Fibroblast of skin of scalp (primary cell): ENCODE measurements at places on chromosomes 4 and X.

DNA sequence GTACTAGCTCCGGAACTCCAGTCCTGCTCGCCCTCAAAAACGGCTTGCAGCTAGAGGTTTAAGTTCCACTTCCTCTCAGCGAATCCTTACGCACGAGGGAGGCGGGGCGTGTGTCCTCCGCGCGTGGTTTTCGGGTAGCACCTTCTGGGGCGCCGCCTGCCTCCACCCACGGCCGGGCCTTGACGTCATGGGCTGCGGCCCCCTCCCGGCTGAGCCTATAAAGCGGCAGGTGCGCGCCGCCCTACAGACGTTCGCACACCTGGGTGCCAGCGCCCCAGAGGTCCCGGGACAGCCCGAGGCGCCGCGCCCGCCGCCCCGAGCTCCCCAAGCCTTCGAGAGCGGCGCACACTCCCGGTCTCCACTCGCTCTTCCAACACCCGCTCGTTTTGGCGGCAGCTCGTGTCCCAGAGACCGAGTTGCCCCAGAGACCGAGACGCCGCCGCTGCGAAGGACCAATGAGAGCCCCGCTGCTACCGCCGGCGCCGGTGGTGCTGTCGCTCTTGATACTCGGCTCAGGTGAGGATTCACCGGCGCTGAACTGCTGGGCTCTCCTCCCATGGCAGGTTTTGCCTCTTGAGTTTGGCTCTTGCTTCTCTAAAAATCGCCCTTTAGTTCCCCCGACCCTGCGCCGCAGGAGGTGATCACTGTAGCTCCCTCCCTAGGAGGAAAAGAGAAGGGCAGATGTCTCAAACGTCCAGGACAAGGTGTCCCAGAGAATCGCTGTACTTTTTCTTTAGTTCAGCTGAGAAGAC, at the start of gene AREG:
Gene AREG (plus strand): TSS at position 246 of the 752 bp plus-strand sequence. CDS start 210 bp downstream, at position 456.
- peak; percentile 36 for DNase-seq

- DNase-seq: no peak
Measured at GRCh38 chr4:110988722-110989121, 365.8 kb upstream of the PITX2 start.

GRCh38 chr4:8410641-8411271, 29.8 kb downstream of the ACOX3 start:
- DNase-seq: peak; percentile 75

- peak; percentile 24 for DNase-seq
Measured at GRCh38 chr4:139902321-139903320, 237.0 kb downstream of the MGST2 start.

DNA sequence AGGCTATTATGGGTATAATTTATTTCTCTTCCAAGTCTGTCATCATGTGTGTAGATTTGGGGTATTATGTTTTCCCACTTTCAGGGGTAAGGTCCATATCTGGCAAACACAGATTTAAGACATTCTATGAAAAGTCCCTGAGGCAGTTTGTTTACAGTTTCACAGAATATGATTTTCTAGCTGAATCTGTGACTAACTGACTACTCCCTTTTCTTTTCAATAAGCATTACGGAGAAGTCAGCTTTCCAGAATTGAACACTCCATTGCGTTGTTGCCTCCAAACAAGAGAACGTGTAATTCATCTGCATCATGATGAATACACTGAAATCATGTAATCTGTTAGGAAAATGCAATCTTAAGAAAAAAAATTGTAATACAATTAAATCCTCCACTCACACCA, 226.7 kb upstream of the SFRP2 start:
- no peak for DNase-seq

DNA sequence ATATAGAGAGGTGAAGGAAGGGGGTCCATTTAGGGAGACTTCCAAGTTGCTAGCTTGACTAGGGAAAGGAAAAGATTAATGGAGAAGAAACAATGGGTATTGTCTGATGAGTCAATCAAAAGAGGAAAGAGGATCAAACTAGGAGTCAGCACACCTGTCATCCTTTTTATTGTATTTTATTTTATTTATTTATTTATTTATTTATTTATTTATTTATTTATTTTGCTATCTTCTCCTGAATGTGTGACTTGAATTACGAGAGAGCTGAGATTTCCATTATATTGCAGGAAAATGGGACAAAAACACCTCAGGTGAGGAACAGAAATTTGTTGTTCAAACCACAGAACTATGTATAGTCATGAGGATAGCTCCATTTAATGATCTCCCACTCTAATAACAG, 58.9 kb downstream of the NUDT11 start:
- DNase-seq: no peak

GRCh38 chrX:125424536-125424935, 104.9 kb downstream of the TEX13C start:
- no peak for DNase-seq

GRCh38 chr4:16794816-16795445, 103.5 kb downstream of the LDB2 start:
- DNase-seq: peak; percentile 70
